ENCODE measurements at places on chromosomes 6 and 20.

GRCh38 chr6:142367501-142368018 lies 65.8 kb downstream of the ADGRG6 start:
- ATAC-seq: no peak

DNA sequence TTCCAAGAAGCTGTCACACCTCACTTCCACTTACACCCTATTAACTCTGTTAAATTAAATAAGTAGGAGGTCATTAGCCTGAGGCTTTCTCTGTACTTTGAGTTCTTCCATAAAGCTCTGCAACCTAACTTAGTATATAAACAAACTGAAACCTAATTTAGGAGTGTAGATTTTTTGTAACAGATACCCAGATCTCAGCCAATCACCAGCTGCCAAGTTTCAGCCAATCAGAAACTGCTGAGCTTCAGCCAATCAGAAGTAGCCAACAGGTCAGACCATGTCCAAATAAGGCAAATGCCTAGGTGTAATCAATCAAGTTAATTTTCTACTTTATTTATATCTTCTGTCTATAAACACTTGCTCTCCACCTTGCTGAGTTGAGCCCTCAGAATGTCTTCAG lies 142.7 kb upstream of the SULF2 start:
- ATAC-seq: peak; percentile 40

DNA sequence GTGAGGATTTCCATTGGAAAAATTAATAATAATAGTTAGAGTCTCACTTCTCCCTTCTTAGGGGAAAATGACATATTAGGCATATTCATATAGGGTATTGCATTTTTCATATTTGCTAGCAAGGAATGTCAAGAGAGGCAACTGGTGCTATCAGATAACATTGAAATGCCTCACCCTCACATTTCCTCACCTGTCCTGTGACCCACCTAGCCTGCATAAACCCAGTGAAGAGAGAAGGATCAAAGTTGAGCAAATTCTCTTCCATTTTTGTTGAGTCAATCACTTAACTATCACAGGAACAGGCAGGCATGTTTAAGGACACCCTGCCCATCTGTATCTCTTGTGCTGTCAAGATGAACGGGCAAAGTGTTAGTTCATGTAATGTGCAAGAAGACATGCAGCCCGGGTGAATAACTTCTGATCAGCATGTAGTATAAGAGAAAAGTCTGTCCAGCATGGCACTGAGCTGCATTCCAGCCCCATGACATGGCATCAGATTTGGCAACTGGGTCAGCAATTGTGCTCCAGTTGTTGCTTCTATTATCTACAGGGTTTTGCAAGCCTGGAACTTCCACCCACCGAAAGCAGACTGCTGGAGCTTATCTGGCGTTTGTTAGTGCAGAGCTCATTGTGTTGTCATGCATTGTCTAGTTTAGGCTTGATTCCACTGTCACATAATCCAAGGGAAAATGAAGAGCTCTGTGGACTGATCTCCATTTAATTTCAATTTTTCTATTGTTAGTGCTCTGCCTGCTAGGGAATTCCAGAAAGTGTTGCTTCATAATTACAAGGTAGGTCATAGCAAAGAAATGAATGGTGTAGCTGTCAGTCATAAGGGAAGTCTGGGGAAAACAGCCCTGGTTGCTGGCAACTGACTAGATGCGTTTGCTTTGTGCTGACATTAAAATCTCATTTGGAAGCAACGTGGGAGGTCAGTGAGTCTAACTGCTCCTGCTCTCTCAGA lies 138.4 kb upstream of the TNFAIP3 start:
- peak; percentile 77 for ATAC-seq

DNA sequence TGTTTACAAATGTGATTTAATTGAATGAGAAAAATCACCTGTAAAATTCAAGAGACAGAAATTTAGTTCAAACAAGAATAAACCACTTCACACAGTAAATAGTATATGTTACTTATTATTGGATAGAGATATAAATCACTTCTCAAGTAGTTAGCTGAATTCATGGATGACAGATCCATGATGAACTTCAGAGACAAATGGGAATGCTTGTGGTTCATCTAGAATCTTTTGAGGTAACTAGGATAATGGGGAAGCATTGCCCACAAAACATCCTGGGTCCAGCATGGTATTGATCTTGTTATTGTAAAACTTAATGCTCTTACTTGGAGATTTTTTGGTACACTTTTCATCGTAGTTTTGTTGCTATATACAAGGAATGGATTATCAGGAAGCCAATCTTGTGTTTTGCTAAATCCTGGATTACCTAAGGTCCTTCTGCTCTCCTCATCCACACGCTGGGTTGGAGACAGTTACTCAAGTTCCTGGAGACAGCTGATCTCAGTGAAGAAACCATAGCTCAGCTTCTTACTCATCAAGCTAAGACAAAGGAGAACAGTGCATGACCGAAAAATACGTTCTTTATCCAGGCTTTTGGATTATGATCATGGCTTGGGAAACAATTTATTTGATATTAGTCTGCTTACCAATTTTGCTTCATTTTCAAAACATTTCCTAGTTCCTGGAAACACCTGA lies 142.5 kb upstream of the PREP start:
- peak; percentile 88 for ATAC-seq

DNA sequence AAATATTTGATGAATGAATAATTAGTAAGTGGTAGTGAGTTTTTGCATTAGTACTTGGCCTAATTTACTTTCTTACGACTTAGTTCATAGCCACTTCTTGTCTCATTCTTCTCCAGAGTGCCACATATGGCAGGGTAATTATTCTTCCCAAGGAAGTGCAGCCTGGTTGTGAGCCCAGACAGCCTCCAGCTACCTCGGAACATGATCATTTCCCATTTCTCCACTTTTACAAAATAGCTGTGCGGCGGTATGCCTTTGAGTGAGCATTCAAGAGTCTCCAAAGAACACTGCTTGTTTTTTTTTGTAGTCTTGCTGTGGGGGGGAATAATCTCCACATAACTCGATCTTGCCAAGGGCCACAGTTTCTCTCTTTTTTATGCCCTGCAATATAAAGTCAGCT lies 765.0 kb downstream of the HDGFL1 start:
- ATAC-seq: no peak

Data from esophagus mucosa (tissue), 1 donor.